CD4-positive, alpha-beta T cell (primary cell): ENCODE measurements at places on chromosomes 12 and 14. TPM values are rescaled to one million over a fixed set of nuclear protein-coding genes. Genes with fewer than 3 reads are reported as not detected.

The C12orf54 gene
- not detected for total RNA-seq

The CIROP gene
- total RNA-seq = not detected

The ZNF385A gene
- 3.8 TPM for total RNA-seq

The OR6C75 gene
- total RNA-seq = not detected

The ACSS3 gene
- not detected for total RNA-seq

The CBLN3 gene
- 1.7 TPM for total RNA-seq

The KRT2 gene
- total RNA-seq = 1.7 TPM

The KRT74 gene
- 0.30 TPM for total RNA-seq

The SIX1 gene
- not detected for total RNA-seq

The IKZF4 gene
- 2.5 TPM for total RNA-seq
